ENCODE measurements at places on chromosomes 2 and 18. TPM values are rescaled to one million over a fixed set of nuclear protein-coding genes. Genes with fewer than 3 reads are reported as not detected.
A peak's percentile ranks its signal among the peaks of the same experiment; 100 is the strongest.

- DNase-seq: no peak
These were observed 174.7 kb downstream of the MTX2 start for GRCh38 chr2:176443946-176444345.

DNA sequence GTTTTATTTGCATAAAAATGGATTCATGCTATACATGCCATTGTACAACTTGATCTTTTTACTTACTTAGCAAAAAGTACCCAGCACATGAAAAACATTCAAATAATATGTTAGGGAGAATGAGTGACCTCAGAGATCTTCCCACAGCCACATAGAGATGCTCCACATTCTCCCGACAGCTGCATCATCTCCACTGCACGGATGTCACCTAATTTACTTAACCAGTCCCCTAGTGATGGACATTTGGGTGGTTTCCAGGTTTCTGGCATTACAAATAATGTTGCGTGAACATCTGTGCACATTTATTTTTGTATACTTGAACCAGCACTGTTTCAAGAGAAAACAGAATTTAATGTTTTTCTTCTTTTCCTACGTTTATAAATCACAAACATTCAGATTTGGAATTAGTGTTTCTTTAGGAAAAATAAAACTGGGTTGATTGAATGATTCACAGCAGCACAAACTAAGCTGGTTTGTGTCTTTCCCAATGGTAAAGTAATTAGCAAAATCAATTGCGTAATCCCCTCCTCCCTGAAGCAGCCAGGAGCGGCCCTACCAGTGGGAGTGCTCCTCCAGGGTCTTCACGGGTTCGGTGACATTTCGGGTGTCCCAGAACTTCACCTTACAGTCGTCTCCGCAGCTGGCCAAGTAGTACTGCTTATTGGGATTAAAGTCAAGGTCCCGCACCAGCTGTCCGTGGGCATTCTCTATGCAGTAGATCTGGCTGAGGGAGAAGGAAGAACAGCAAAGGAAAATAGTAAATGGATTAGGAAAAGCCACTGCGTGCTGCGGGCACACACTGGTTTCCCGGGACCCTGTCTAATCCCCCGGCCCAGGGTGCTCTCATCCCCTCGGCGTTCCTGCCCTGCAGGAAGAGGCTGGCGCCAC, 183.9 kb downstream of the EIPR1 start:
- DNase-seq: peak; percentile 33

DNA sequence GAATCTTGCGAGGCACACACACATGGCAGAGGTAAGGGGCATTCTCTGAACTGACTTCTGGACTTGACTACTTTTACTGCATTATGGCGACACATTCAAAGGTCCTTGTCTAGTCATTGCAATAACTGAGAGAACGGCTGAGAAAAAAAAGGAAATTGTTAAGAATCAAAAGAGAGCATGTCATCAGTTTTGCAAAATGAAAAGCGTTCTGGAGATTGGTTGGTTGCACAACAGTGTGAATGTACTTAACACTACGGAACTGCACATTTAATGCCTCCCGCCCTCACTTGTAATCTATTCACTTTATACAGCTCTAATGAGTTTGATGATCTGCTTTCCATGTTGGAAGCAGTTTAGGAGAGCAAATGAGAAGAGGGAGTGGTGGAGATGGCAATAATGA, 68.5 kb upstream of the NFU1 start:
- no peak for DNase-seq

DNA sequence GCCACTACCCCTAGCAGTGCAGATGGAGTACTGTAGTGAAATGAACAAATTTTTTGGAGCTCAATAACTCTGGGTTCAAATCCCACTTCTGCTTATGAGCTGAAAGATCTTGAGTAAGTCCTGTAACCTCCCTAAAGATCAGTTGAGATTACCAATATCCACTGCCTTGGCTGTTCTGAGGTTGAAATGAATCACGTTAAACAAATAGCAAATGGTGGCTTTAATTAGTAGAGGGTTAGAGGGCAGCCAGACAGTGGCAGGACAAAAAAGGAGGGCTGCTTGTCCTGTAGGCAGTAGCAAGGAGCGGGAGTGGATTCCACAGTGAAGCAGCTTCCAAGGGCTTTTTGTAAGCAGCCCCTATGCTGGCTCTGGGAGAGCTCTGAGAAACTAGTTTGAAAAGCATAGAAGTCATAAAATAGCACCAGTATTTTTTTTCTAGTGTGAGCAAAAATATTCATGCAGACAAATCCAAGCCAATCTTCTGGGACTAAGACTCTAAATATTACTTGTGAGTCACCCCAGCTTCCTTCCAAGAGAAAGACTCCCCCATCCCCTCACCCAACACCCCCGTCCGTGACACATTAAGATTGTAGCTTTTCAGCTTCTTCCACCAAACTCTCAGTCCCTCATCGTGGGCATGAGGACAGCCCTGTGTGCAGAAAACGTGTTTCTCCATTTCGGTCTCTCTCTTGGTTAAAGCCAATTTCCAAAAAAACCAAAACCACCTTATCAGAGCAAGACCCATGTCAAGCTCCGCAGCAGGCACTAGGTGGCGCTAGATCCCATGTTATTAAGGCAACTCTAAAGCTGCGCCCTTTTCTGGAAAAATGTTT, 123.5 kb upstream of the LGALSL start:
- peak; percentile 76 for DNase-seq

GRCh38 chr2:147345246-147345645, 499.6 kb upstream of the ACVR2A start:
- peak; percentile 37 for DNase-seq

GRCh38 chr2:209074711-209075110, 349.1 kb upstream of the MAP2 start:
- DNase-seq: no peak

DNA sequence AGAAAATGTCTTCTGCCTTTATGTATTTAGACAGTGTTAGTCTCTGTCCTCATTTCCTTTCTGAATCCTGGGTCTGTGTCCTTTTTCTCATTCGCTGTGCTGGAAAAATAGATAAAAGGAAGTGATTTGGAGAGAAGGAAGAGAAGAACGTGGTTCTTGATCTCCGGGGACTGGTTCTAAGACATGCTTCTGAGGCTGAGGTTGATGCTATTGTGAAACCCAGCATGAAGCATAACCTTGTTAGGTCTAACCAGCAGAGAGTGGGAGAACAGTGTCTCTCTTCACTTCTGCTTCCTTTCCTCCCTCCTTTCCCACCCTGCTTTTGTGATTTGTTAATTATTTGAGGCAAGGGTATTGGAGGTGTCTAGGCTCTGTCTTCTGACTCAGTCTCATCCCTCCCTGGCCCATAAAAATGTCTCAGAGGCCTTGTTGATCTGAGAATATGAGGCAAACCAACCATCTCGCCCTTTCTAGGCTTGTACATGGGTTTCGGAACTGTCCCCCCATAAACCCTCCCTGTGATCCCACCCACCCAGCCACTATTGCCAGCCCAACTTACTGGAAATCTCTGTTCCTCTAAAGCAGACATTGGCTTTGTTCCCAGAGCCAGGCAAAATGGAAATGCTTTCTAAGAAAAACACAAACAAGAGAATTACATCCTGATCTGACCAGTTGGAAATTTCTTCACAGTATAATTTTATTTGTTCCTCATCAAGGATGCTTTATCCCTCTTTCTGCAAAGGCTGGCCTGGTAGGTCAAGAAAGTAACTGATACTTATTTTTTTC, 360.6 kb upstream of the TNP1 start:
- DNase-seq: peak; percentile 51

- no peak for DNase-seq
These were observed 206.4 kb upstream of the ID2 start for GRCh38 chr2:8475349-8476031.

DNA sequence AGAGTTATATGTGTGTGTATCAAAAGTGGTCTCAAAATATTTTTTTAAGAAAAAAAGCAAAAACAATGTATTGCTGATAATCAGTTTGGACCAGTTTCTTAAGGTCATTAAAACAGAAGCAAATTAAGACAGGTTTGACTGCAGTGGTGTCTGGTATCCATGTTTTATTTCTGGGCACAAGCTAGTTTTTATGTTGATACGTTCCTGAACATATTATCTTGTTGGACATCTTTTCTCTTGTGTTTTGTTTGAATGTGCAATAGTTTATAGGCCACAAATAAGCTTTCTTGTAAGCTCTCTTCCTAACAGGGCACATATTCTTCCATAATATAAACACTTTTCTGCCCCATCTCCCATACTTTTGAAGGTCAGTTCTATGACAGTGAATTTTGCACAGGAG, 74.6 kb upstream of the FAM117B start:
- DNase-seq: no peak

Gene ZNF385B
- 1.1 TPM for total RNA-seq

Gene KIAA2012
- not detected for total RNA-seq

Gene IL36RN
- 0.69 TPM for total RNA-seq

Gene FAM237A
- not detected for total RNA-seq

Gene SCYGR6
- total RNA-seq: not detected
